ENCODE measurements at places on chromosomes 7 and 10.

- DNase-seq = no peak
These were observed 200.4 kb downstream of the DKK1 start for GRCh38 chr10:52514481-52514880.

DNA sequence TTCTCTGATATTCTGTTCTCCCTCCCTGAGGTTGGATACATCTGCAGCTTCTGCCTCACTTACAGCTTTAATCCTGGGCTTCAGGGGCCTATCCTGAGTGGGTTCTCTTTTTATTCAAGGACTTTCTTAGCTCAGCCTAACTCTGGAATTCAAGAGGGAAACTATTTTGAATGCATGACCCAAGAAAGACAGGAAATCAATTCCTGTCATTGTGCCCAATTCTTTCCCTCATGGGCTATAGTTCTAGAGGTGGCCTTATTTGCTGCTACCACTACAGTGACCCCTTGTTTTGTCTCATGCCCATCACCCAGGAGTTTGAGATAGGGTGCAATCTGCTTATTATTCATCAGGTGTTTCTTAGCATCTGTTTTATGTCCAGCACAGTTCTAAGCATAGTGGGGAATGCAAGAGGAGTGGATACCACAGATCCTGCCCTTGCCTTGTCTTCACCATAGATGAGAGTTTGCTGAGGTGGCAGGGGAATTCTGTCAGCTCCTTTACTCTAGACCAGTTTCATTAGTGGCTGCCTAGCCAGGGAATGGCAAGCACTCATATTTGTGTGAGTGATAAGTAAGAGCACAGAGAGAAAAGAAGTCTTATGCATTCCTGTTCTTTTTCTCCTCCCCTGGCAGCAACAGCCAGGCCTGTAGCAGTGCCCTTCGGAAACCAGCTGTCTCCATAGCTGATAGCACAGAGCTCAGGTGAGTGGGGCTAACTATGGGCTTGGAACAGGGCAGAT lies 19.4 kb downstream of the STRIP2 start:
- no peak for DNase-seq

DNA sequence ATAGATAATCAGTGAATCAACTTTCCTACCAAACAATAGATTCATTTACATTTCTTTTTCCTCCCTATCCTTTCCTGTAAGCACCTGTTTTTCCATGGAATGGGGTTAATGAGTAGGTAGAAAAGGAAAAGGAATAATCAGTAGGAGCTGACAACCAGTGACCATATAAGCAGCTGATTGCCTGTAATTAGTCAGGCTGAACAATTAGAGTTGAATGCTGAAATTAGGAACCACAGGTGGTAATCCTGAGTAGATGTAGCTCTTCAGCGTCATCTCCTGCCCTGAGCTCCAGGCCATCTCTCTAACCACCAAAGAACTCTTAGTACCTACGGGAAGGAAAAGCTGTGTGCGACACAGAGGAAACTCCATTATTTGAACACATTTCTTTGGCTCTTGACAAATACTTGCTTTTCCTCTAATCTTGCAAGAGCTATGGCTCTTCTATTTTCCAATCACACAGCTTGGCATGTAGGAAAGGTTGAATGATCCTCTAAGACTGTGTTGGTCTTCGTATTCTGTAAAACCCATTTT lies 63.8 kb downstream of the KLHDC10 start:
- DNase-seq = no peak

GRCh38 chr7:50119815-50120637 lies 27.0 kb upstream of the ZPBP start:
- DNase-seq = no peak

GRCh38 chr7:18087687-18088078 lies 60.0 kb upstream of the PRPS1L1 start:
- no peak for DNase-seq

- DNase-seq = no peak
These were observed 384.3 kb upstream of the PODXL start for GRCh38 chr7:131940621-131941165.

DNA sequence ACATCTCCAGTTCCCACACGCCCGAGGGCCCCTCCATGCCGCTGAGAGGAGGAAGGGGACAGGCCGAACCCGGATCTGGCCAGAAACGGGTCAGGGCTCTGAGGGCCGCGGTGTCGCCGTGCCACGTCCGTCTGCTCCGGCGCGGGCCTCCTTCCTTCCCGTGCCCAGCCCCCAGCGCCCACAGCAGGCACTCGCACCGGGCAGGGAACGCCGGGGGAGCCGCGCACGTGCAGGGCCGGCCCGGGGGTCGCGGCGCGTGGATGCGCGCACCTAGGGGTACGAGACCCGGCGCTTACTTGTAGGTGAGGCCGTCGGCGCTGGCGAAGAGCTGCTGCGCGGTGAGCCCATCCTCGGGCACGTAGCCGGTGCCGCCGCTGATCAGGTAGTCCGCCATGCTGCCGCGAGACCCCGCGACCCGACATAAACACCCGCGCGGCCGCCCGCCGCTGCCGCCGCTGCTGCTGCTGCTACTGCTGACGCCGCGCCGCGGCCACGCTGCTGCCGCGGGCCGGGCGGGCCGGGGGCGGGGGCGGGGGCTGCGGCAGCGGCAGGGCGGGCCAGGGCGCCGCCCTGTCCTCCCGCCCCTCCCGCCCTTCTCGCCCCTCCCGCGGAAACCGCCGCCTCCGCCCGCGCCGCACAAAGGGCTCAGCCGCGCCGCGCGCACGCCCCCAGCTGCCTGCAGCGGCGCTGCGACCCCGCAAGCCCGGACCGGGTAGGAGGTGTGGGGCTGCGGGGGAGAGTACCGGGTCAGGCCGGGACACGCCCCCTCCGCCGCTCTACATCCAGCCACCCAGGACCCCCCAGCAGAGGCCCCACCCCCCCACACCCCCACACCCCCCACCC lies 4.1 kb downstream of the IMPDH1 start:
- DNase-seq = peak; percentile 62

GRCh38 chr7:142636751-142637150 lies 112.5 kb upstream of the PRSS1 start:
- DNase-seq = no peak

DNA sequence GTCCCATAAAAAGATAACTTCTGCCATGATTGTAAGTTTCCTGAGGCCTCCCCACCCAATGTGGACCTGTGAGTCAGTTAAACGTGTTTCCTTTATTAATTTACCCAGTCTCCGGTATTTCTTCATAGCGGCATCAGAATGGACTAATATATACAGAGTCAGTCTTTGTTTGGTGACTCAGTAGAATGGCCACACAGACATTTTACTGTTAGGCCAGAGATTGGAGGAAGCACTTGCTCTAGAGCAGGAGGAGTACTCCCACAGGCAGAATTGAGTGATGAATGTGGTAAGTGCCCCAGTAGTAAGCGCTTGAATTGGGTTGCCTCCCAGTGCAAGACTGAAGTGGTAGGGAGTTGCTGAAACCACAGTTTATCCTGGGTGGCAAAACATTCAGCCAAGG lies 149.5 kb upstream of the SMIM30 start:
- no peak for DNase-seq

- DNase-seq = peak; percentile 52
These were observed 441 bp downstream of the BMI1 start for GRCh38 chr10:22321156-22321923.

DNA sequence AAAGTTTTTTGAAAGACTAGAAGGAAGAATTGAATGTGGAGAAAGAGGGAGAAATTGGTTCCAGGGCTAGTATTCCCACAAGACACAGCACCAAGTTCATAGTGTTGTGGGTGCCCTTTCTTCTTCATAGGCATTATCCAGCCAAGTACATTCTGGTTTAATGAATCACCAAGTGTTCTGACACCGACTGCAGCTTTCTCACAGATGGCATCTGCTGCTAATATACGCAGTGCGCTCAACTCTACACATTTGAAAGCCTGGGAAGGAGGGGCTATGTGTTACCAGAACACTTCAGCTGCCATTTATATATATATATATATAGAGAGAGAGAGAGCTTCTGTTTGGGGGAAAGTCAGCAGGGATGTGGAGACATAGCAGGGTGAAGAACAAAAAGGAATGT lies 1168.4 kb downstream of the GATA3 start:
- no peak for DNase-seq

GRCh38 chr10:77165445-77166208 lies 472.0 kb downstream of the KCNMA1 start:
- DNase-seq = peak; percentile 3

GRCh38 chr7:71846160-71846559 lies 566.0 kb downstream of the CALN1 start:
- DNase-seq = no peak

GRCh38 chr7:24972166-24972477 lies 7.9 kb downstream of the OSBPL3 start:
- no peak for DNase-seq

- no peak for DNase-seq
These were observed 950.6 kb downstream of the TYW1 start for GRCh38 chr7:67947191-67947590.

DNA sequence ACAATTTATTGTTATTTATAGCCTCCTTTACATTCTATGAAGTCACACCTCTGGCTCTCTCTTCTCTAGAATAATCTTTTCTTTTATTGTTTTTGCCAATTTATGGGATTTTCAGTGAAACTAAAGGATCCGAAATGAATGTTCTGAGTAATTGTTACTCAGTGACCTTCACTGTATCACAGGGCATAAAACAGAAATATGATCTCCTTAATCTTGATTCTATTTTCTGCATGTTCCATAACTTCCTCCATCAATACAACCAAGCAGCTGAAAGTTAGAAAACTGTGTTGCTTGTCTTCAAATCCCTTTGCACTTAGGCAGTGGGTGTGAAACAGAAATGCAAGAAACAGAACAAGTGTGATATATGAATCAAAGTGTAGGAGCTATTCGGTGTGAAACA lies 57.4 kb upstream of the FERD3L start:
- no peak for DNase-seq

DNA sequence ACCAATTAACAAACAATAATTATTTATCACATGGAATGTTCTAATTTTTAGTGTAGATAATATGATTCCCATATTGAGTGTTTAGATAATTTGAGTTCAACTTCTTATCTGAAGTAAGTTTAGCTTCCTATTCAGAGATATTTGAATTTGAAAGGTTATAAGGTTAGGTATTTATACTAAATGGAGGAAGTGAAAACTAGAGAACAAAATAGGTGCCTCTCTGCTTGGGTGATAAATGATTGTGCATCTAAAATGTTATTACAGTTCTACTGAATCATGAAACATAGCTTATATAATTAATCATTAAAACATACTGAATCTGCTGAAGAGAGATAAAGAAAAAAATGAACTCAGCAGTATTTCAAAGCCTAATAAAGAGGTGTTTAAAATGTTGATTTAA lies 1174.3 kb downstream of the XPNPEP1 start:
- no peak for DNase-seq

GRCh38 chr10:91700273-91700672 lies 67.4 kb upstream of the PPP1R3C start:
- DNase-seq = no peak

DNA sequence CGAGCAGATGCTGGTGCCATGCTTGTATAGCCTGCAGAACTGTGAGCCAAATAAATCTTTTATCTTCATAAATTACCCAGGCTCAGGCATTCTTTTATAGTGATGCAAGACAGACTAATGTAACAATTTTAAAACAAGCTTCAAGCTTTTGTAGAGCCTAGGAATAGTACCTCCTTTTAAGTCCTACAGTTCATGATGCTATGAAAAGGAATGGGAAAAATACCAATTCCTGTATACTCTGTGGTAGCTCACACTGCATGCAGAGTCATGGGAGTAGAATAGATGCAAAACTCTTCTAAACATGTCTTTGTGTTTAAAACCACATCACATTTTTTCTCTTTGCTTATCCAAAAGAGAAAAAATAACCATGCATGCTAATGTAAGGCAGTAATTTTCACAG lies 66.6 kb upstream of the WNT16 start:
- no peak for DNase-seq

- no peak for DNase-seq
These were observed 34.2 kb upstream of the POM121L12 start for GRCh38 chr7:53001221-53001620.

DNA sequence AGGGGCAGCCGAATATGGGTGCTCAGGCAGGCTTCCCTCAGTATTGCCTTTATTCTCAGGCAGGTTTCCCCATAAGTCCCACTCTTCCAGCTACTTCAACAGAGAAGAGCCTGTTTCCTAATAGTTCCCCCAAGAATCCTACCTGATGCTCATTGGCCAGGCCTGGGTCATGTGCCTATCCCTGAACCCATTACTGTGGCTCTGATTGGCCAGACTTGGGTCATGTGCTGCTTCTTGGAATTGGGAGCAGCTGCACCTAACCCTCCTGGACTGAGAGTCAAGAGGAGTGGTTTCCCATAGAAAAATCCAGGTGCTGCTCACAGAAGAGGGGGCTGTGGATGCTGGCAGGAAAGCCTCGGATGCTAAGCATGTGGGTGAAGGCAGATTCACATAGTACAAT lies 21.7 kb downstream of the OPALIN start:
- DNase-seq = no peak

DNA sequence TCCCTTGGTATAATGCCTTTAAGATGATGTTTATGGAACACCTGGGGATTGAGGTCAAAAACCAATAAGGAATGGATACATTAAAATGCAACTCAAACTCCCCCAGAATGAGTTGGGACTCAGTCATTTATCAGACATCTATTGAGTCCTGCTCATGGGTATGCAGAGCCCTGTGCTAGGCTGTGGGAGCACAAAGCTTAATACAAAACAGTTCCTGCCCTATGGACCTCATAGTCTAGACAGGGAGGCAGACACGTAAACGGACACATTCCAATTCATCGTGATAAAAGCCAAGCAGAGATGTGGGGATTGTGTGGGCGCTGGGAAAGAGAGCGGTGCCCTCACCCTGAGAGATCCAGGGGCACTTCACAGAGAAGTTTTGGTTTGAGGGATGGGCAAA lies 181.7 kb downstream of the PTEN start:
- DNase-seq = no peak

GRCh38 chr10:113443141-113443925 lies 109.5 kb upstream of the HABP2 start:
- no peak for DNase-seq

- DNase-seq = no peak
These were observed 57.6 kb downstream of the MKI67 start for GRCh38 chr10:128068398-128069285.

GRCh38 chr10:74165530-74165901 lies 14.5 kb downstream of the ADK start:
- no peak for DNase-seq

GRCh38 chr7:49443515-49443914 lies 329.9 kb upstream of the VWC2 start:
- no peak for DNase-seq

Data from T-helper 9 cell (primary cell).